Sigmoid colon (tissue), 7 donors: ENCODE measurements at places on chromosomes 3 and 15. TPM values are rescaled to one million over a fixed set of nuclear protein-coding genes. Genes with fewer than 3 reads are reported as not detected.

Gene FBXL22
- 150 TPM for total RNA-seq

- DNase-seq = peak; percentile 98
Observed at GRCh38 chr15:45200001-45200798, 12.4 kb upstream of the SHF start.

Gene CKMT1B
- total RNA-seq = 1.1 TPM

DNA sequence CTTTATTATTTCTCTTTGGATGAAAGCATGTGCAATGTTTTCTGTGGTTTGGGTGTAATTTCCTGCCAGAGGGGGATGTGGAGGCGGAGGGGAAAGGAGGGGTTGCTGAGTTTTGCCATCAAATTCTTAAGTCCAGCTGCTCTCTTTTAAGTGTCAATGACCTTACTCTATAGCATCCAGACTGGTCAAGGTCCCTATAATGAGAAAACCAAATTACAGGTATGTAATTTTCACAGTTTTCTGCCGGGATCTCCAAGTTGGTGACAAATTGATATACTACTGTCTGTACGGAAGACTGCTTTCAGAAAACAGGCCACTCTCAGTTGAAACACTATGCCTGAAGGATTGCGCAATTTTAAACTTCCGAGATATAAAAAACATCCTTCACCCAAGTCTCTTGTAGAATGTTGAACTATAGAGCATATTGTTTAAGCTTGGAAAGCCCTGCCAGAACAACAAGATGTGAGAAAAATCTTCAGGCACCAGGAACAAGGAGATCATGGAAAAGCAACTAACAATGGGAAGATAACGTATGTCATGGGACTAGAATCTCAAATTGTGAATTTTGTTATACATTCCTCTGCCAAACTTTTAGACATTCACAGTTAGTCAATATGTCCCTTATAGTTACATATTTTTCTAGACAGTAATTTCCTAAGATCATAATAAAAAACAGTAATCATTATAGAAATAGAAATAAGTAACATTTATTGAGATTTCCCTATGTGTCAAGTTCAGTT is 300.7 kb upstream of the SATB1 start:
- no peak for DNase-seq

Gene CCDC32
- 44.0 TPM for total RNA-seq

DNA sequence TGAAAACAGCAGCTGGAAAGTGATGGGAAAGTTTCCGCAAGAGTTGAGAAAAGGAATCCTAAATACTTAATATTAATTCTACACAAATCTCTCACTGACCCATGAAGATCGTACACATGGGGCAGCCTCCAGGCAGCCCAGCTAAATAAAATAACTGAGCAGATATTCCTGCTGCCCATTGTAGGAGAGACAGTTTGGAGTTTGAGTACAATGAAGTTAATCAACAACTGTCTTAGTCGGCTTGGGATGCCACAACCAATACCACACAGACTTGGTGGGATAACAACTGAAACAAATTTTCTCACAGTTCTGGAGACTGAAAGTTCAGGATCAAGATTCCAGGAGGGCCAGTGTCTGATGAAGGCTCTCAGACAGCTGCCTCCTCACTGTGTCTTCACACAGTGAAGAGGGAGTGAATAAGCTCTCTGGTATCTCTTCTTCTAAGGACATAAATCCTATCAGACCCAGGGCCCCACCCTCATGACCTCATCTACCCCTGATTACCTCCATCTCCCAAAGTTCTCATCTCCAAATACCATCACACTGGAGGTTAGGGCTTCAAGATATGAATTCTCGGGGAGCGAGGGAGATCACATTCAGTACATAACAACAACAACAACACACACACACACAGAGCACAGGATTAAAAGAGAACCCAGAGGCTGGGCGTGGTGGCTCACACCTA is 9.7 kb downstream of the TRPM7 start:
- DNase-seq = no peak

DNA sequence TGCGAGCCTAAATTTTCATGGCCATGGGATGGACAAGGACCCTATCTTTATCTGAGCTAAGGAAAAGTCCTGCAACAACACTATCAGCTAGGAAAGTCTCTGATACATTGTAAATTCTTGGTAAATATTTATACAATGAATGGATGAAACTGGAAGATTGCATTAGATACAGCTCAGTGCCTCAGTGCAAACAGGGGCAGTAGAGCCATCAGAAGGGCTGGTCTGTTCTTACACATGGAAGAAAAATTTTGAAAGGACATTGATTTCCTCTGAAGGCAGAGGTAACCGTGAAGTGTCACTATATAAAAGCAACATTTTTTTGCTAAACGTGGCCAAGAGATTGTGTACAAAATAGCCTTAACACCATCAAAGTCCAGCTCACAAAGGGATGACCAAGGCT is 153.2 kb upstream of the GADL1 start:
- no peak for DNase-seq

DNA sequence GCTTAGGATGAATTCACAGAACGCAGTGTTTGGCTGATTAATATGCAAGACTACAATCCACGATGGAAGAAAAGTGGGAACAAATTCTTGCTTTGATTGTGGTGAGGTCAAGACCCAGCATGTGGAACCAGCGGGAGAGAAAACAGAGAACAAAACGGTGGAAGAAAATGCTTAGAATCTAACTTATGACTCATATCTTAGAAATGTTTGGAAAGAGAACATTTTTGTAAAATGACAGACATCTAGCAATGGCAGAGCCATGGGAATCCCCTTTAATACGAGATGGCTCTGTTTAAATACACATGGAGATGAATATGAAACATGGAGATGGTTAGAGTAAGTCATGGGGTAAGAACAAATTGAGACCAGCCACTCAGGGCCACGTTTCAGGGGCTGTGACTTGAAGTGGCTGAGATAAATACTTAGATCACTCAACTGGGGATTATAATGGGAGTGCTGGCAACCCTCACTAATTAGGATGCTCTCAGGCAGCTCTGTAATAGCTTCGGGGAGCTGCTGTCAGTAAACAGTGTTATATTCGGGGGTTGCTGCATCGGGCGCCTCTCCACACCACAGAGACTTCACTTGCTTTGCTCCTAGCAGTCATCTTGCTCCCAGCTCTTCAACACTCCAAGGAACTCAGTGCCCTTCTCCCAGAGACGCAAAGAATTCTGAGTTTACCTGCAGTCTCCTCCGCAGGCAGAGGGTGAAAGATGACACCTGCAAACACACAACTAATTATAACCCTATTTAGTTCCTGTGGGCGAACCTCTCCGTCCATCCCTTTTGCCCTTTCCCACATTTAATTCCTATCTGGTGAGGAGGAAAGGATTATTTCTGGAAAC is 68.0 kb upstream of the ONECUT1 start:
- DNase-seq = no peak

GRCh38 chr15:101613130-101614000 is 38.8 kb downstream of the TM2D3 start:
- DNase-seq = peak; percentile 85

- no peak for DNase-seq
Observed at GRCh38 chr3:114519415-114519814, 225.6 kb downstream of the TIGIT start.

Gene KCNMB3
- 7.2 TPM for total RNA-seq

Gene ISLR
- total RNA-seq = 97.0 TPM

DNA sequence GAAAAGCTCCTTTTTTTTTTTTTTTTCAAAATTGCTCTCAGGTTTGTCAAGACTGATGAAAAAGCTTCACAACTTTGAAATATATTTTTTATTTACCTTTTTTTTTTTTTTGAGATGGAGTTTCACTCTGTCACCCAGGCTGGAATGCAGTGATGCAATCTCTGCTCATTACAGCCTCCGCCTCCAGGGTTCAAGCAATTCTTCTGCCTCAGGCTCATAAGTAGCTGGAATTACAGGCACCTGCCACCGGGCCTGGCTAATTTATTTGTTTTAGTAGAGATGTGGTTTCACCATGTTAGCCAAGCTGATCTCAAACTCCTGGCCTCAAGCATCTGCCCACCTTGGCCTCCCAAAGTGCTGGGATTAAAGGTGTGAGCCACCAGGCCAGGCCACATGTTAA is 1515.0 kb downstream of the OTOL1 start:
- DNase-seq = no peak

Gene FAM98B
- 12.1 TPM for total RNA-seq
